Natural killer cell treated with Interleukin-12 subunit alpha and Interleukin-12 subunit beta and Interleukin-15 and Interleukin-18, amount 100 ng/mL, for 72 hours (primary cell): ENCODE measurements at places on chromosomes 7 and 10.

- DNase-seq, result no peak
Measured at GRCh38 chr10:55144001-55144400, 343.0 kb upstream of the PCDH15 start.

DNA sequence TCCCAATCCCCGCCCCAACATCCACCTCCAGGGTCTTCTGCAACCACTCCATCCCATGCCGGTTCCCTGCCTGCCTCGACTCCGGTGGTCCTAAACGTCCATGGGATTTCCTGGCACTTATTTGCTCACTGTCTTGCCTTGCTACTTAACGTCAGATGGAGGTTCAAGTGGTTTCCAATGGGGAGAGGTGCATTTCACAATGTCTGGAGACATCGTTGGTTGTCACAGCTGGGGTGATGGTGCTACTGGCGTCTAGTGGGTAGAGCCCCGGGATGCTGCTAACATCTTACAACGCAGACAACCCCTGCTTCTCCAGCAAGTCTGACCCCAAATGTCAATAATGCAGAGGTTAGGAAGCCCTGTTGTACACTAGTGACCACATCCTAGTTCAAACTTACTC lies 82.9 kb upstream of the ANLN start:
- no peak for DNase-seq

- DNase-seq, result no peak
Measured at GRCh38 chr10:14454206-14454605, 123.5 kb upstream of the FRMD4A start.

- no peak for DNase-seq
Measured at GRCh38 chr10:128461991-128462390, 335.8 kb upstream of the MKI67 start.

DNA sequence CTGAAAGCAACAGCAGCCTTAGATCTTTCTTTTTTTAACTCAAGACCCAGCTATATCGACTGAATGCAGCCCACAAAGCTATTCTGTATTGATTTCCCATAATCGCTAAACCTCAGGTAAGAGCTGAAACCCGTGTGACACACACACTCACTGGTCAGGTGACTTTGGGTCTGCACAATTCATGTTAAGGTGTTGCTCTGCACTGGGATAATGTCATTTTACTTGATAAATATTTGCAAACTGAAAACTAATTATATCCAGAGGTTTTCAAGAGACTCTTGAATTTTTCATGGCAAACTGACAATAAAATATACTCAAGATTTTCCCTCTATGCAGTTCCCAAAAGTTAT lies 33.1 kb downstream of the SCRN1 start:
- DNase-seq, result no peak

DNA sequence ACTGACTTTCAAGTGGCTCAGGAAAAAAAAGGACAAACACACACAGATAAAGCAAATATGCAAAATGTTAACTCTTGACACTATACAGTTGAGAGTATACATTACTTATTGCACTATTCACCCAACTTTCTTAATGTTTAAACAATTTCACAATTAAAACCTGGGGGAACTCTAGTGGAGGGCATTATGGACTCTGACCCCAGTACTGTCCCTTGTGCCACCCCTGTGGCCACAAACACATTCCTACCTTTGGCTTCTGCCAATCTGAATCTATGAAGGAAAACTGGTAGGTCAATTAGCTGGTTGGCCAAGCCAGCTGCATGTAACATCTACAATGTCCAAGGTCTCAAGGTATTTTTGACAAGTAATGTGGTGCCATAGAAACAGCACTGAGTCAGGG lies 7.5 kb upstream of the FGFR2 start:
- DNase-seq, result no peak

- DNase-seq, result no peak
Measured at GRCh38 chr10:88408096-88408495, 175.0 kb downstream of the RNLS start.

- DNase-seq, result no peak
Measured at GRCh38 chr7:22350466-22351328, 6.3 kb downstream of the RAPGEF5 start.

GRCh38 chr10:61682323-61682722 lies 19.6 kb downstream of the CABCOCO1 start:
- no peak for DNase-seq

DNA sequence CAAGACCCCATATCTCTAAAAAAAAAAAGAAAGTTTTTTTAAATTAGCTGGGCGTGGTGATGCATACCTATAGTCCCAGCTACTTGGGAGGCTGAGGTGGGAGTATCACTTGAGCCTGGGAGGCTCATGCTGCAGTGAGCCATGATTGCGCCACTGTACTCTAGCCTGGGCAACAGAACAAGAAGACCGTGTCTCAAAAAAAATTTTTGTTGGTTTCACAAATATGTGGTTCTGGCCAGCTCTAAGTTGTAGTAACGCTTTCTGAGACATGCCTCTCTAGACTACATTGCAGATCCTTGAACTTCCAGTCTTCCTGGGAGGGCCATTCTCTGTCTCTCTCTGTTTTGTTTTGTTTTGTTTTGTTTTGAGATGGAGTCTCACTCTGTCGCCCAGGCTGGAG lies 24.6 kb upstream of the RHBDD2 start:
- no peak for DNase-seq

GRCh38 chr7:70797109-70797514 lies 334.8 kb upstream of the GALNT17 start:
- DNase-seq, result no peak

DNA sequence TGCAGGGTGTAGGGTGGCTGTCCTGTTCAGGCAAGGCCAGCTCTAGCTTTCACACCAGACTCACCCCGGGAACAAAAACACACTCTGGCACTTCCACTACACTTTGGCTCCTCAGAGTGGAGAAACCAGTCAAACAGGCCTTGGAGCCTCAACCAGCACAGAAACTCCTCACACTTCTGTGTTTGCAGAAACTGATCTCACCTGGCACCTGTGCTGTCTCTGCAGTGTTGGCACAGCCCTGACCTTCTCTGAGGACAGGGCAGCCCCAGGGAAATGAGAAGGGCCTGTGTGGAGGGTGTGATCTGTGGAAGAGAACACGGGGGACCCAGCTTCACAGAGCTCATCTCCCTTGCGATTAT lies 4.1 kb upstream of the CALML5 start:
- no peak for DNase-seq

DNA sequence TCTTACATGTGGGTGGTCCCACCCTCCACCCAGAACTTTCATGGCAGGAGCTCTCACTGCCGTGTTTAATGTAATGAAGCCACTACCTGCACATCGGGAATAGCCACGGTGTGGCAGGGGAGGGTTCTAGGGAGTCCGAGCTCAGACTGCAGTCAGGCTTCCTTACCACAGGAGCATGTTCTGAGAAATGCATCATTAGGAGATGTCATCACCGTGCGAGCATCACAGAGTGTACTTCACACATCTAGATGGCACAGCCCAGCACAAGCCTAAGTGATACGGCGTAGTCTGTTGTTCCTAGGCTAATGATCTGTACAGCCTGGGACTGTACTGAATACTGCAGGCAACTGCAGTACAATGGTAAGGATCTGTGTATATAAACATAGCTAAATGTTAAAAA lies 153.0 kb upstream of the LANCL2 start:
- DNase-seq, result no peak

DNA sequence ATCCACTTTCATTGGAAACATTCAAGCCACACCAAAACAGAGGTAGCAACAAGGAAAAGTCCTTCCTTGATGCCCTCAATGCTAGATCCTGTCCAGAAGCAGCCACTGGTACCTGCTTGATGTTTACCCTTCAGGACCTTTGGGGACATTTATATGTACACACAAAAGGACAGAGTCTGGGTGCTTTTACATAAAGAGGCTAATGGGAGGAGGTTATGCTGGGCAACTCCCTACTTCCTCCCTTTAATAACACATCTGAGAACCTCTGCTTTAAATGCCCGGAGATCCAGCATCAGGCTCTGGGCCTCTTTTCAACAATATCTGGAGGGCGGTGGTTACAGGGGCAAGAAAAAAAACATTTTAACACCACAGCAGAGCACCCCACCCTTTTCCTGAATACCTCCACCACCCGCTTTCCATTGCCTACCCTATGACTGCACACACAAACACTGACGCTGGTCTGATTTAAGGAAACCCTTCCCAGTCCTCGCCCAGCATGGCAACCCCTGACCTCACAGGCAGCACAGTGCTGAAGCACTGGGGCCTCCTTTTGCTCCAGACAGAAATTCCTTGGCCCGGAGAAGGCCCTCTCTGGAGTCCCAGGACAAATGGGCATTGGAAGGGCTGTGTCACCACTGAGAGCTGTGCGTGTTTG lies 39.3 kb upstream of the DUSP5 start:
- DNase-seq, result no peak

DNA sequence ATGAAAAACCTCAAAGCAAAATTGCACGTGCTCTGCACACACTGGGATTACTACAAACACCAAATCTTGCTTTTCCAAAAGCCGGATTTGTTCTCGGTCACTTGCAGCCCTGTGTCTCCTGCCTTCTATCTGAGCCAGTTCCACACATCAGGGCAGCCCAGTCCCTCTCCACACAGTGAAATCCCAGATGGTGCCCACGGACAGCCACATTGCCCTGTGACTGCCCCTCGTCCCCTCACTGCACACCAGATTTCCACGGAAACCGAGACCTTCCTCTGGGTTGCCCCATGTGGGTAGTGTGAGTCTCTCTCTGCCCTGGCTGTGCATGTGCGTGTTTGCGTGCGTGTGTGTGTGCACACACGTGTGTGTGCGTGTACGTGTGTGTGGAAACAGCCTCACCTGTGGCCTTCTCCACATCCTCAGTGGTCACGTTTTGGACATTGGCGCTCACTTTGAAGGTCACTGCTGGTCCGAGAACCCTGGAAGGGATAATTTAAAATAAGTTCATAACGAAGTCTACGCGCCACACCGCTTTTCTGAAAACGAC lies 506.7 kb downstream of the PTPRN2 start:
- DNase-seq, result no peak

DNA sequence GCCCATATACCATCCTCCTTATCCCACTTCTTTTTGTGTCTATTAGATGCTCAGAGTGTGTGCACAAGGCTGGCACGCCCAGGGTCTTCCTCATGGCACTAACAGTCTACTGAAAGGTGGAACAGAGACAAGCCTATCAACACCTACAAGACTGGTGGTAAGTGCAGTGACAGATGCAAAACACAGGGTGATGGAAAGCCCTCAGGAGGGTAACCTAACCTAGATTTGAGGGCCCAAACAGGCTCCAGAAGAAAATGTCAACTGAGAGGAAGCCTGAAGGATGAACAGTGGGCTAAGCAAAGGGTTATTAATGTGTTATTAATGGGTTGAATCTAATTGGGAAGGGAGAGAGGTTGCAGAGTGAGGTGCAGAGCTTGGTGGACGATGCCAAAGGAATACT lies 1.2 kb upstream of the FAS start:
- DNase-seq, result no peak

DNA sequence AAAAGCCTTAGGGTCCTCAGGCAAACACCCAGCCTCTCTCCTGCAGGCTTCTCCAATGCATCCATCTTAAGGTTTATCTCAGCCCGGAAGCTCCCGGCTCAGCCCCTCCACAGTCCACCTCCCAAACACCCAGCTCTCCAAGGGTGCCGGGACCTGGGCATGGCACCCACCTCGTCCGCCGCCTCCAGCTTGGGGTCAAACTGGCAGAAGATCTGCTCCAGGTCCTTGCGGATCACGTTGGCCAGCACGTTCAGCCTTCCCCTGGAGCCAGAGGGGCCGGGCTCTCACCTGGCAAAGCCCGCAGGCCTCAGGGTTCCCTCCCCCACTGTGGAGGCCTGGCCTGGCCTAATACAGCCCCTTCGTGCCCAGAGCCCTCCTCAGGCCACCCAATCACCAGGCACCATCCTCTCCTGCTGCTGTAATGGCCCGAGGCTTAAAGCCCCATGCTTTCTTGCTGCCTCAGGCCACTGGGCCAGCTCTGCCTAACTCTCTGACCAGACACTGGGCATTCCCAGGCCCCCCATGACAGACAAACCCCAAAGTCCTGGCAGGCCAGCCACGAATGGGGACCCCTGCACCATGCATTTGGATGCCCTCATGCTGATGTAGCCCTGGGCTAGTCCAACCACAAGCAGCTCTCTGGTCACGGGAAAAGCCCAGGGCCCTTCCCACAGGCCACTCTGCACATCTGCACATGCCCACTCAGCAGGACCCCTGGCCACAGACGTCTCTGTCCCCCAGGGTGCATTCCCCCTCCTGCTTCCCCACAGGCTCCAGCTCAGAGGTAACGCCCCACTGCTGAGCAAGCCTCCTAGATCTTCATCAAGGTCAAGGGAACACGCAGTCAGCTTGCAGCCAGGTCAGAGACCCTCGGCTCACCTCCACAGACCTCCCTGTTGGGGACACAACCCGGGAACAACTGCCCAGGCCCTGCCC lies 12.3 kb downstream of the OGDHL start:
- no peak for DNase-seq

DNA sequence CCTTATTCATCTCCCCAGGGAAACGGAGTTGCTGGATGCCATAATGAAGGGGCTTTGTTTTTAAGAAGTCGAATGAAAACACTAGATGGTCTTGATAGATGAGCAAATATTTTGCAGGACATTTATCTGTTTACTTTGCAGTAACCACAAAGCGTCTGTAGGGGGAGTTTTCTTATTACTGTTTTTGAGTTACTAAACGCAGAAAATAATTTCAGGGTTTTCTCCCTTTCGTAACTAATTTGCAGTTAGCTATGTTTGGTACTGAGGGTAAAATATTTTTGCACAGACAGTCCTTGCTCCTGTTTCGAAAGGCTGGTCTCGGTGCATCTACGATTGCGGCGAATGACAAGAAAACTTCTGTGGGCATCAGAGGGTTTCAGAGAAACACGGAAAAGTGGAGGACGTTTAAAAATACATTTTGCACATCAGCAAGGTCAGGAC lies 505.6 kb upstream of the MKI67 start:
- DNase-seq, result no peak

DNA sequence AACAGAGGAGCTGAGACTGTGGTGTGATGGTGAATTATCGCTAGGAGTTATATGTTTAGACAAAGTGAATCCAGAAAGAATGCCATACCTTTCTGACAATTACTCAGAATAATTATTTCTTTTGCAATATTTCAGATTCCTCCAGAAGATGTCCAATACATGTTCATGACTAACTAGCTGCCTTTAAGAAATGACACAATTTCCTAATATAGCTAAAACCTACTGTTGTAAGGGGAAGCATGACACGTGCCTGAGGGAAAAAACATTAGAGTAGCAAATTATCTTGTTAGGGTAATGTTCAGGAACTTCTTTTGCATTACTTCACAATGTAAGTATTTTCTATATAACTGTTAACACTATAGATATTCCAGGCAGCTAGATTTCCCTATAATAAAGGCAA lies 150.3 kb downstream of the COL28A1 start:
- no peak for DNase-seq

GRCh38 chr10:94005050-94005449 lies 11.3 kb downstream of the PLCE1 start:
- DNase-seq, result no peak

- DNase-seq, result no peak
Measured at GRCh38 chr7:18727115-18727870, 231.7 kb downstream of the HDAC9 start.
